Natural killer cell treated with Interleukin-12 subunit alpha and Interleukin-12 subunit beta and Interleukin-15 and Interleukin-18, amount 100 ng/mL, for 72 hours (primary cell): ENCODE measurements at places on chromosomes 2 and 18. TPM values are rescaled to one million over a fixed set of nuclear protein-coding genes. Genes with fewer than 3 reads are reported as not detected.

DNA sequence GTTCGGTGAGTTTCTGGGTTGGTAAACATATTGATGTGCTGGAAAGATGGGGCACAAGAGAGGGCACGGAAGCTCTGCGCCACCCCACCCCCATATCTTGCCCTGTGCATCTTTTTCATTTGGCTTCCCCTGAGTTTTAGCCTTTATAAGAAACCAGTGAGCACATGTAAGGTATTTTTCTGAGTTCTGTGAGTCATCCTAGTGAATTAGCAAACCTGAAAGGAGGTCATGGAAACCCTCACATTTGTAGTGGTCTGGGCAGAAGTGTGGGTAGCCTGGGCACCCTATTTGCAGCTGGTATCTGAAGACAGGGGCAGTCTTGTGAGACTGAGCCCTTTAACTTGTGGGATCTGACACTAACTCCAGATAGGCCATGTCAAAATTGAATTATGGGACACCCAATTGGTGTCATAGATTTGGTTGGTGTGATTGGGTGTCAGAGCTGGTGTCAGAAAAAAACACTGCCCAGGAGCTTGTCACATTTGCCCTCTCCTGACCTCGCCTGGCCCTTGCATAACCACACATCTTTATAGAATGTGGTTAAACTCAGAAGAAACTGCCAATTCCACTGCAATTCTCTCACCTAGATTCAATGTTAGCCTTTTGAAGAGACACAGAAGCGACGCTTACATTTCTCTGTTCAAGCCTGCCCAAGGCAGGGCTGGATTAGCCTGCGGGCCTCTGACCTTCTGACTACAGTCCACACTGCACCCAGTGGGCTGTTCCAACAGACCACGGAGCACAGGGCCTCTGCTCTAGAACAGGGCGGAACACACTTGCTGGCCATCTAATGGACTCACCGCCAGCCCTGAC is 12.0 kb upstream of the GALM start:
- peak; percentile 73 for DNase-seq

DNA sequence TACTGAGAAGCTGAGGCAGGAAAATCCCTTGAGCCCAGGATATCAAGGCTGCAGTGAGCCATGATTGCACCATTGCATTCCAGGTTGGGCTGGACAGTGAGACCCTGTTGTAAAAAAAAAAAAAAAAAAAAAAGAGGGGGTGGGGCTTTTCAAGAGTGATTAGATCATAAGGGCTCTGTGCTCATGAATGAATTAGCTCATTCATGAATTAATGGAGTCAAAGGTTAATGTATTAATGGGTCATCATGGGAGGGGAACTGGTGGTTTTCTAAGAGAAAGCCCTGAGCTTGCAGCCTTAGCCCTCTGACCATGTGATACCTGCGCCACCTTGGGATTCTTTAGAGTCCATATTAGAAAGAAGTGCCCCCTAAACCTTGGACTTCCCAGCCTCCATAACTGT is 4.5 kb downstream of the SLC19A3 start:
- DNase-seq: no peak

- no peak for DNase-seq
Measured at GRCh38 chr2:192499476-192499875, 304.7 kb upstream of the TMEFF2 start.

- no peak for DNase-seq
Measured at GRCh38 chr18:7597500-7597899, 30.4 kb downstream of the PTPRM start.

- no peak for DNase-seq
Measured at GRCh38 chr2:11976073-11976472, 229.6 kb downstream of the LPIN1 start.

Gene PLCL1
- 0.95 TPM for total RNA-seq
